ENCODE measurements at places on chromosomes 5 and 9. TPM values are rescaled to one million over a fixed set of nuclear protein-coding genes. Genes with fewer than 3 reads are reported as not detected.
A peak's percentile ranks its signal among the peaks of the same experiment; 100 is the strongest.

- no peak for DNase-seq
Measured at GRCh38 chr5:138536665-138537315, 6.2 kb downstream of the ETF1 start.

- DNase-seq = no peak
Measured at GRCh38 chr9:111740739-111741138, 54.0 kb downstream of the SHOC1 start.

GRCh38 chr5:32439086-32439642, 5.4 kb downstream of the ZFR start:
- DNase-seq = no peak

DNA sequence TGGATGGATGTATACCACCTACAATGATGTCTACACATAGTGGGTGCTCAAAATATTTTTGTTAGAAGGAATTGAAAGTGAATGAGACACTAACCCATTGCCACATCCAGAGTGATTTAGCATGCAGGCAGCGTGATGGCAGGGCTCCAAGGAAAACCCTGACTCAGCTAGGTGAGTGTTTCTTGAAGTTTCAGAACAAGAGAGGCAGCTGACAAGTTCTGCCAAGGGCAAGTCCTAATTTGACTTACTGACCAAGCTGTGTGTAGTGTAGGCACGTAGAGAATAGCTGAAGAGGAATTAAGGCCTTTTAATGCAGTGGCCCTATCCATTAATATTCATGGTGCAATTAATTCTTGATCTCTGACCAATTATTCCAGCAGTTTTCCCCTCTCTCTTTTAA, 107.8 kb upstream of the ATP10B start:
- peak; percentile 8 for DNase-seq

AIF1L gene
- total RNA-seq = 3.6 TPM

DNA sequence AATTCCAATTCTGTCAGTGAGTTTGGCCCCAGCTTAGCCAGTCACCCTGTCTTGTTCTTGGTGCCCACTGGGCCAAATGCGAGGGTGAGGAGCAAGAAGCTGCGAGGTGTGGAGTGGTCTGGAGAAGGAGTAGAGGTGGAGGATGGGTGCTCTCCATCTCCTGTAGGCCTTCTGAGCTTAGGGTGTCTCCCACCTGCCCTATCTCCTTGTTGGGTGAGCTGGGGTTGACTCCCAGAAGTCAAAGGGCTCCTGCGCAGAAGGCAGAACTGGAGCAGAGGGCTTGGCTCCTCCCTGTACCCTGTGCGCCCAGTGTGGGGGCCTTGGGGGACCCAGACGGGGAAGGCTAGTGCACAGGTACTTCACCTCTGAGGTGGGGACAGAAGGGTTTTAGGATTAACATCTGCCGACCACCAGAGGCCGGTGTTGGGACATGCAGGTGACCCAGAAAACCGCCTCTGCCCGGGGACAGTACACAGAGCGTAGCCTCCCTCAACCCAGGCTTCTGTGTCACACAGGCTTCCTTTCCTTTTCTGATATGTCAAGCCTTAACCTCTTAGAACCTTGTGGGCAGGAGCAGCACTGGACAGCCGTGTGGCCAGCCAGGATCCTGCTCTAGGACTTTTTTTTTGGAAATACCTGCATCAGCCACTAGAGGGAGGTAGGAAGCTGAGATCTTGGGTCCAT, 16.9 kb downstream of the IL5 start:
- DNase-seq = peak; percentile 31

DNA sequence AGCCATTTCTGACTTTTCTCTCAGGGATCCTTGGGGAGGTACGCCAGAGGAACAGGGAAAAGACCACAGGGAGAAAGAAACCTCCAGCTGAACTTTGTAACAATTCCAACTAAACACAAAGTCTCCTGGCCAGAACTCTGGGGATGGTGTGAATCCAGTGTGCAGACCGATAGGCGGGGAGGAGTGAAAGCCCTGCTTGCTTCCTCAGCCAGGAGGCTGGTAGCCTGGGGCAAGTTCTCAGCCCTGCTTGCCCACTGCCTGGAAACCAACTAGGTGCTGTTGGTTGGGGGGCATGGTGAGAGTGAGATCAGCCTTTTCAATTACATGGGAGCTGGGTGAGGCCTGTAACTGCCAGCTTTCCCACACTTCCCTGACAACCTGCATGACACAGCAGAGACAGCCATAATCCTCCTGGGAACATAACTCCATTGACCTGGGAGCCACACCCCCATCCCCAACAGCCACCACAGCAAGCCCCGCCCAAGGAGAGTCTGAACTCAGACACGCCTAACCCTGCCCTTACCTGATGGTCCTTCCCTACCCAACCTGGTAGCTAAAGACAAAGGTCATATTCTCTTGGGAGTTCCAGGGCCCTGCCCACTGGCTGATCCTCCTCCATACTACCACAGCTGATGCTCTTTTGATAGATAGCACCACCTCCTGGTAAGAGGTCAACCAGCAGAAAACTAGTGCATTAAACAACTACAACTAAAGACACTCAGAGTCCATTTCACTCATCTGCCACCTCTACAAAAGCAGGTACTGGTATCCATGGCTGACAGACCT, 100.1 kb upstream of the TNFAIP8 start:
- DNase-seq = no peak

SPINK7 gene
- total RNA-seq = not detected

TMEM167A gene
- 44.9 TPM for total RNA-seq

- DNase-seq = no peak
Measured at GRCh38 chr5:8908055-8908683, 637.7 kb downstream of the SEMA5A start.

DNA sequence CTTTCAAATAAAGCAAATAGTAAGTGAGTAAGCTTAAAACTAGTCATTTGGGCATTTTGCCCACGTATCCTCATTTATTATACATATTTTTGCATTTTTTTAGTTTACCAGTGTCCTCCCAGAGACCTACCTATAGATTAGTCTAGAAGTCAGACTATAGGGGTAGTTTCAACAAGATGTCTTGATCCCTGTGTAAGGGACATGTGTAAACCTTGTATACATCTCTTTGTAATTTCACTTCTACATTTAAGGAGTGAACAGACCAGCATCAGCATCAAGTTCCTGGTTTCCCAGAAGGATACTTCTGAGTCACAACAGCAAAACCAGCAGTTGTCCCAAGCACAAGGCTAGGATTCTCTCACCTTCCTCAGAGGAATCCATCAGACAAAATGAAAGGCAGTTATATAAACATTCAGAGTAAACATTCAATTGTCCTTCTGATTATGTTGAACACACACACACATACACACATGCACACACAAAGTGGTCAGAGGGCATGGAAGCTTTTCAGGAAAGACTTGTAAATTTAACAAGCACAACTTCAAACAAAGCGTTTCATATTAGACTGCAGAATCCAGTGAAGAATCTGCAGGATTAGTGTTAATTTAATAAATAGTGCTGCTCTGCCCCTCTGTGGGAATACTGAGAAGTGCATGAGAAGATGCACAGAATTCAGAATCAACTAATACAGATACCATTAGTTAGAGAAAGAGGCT, 55.4 kb downstream of the HINT1 start:
- DNase-seq = peak; percentile 10

NPR3 gene
- 4.3 TPM for total RNA-seq

GRCh38 chr5:172647352-172648012, 6.4 kb downstream of the NEURL1B start:
- DNase-seq = no peak

DNA sequence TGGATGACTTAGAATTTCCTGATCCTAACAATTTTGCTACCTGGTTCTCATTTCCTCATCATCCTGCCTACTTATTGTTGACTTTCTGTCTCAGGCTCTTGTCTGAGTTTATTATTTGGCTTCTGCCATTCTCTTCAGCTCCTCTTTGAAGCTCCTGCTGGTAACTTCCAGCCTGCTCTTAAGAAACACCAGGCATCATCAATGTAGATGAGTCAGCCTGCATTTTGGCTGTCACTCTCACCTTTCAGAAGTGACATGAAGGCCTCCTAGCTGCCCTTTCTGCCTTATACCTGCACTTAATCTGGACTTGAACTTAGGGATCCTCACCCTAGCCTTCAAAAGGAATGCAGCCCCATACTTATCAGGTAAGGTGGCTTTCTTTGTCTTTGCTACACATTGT, 551.8 kb upstream of the ZNF608 start:
- DNase-seq = no peak

DNA sequence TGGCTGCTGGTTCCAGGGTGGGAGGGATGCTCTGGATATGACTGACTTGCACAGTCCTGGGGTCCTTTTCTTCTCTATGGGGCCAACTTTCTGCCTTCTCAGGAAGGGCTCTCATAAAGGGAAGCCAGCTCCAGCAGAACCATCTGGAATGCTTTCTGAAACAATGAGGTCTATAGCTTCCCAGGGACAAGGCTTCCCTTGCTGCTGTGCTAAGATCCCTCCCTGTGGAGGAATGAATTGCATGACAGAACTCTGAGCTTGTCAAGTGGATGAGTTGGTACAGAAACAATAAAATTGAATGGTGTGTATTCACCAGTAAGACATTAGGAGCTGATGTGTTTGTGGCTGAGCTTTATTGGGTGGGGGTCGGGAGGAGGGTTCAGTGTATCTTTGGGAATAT, 19.8 kb downstream of the CKMT2 start:
- no peak for DNase-seq

DNA sequence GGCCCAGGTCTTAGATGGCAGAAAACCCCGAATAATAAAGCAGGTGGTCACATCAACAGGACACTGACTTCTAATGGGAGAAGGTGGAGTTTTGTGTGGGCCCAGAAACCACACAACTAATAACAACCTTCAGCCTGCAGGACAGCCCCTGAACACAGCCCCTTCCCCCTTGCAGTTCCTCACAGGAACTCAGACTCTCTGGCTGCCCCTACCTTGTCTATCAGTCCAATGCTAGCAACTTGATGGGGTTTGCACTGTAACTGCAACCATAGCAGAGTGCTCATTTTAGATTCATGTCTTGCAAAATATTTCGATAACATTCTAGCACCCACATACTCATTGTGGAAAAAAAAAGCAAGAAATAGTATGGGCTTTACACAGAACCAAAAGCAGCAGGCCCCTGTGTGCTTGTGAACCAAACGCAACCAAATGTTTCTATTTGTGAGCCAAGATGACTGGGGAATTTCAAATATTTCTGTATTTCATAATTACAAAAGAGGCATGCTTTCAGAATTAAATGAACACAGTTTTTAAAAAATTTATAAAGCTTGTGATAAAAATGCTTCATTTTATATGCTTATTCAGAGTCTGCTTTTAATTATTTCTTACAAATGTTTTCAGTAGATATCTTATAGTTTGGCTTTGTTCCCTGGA, 62.7 kb upstream of the PDE4D start:
- no peak for DNase-seq

PCDHA1 gene
- total RNA-seq = not detected

- DNase-seq = no peak
Measured at GRCh38 chr9:2096376-2096970, 81.3 kb downstream of the SMARCA2 start.
